Left kidney (tissue), 8 donors: ENCODE measurements at places on chromosomes 4 and X. TPM values are rescaled to one million over a fixed set of nuclear protein-coding genes. Genes with fewer than 3 reads are reported as not detected.

Gene SEC31A
- polyA plus RNA-seq, result 286 TPM

- DNase-seq, result no peak
Measured at GRCh38 chr4:168833881-168834280, 176.2 kb downstream of the CBR4 start.

GRCh38 chr4:81214144-81214880 lies 710 bp downstream of the PRKG2 start:
- DNase-seq, result no peak

- no peak for DNase-seq
Measured at GRCh38 chrX:47166126-47166525, 21.1 kb downstream of the RBM10 start.

GRCh38 chr4:42515156-42515884 lies 118.0 kb downstream of the SHISA3 start:
- DNase-seq, result no peak

Gene ANOS1
- polyA plus RNA-seq, result 10.3 TPM

Gene KIAA1210
- polyA plus RNA-seq, result 1.5 TPM

DNA sequence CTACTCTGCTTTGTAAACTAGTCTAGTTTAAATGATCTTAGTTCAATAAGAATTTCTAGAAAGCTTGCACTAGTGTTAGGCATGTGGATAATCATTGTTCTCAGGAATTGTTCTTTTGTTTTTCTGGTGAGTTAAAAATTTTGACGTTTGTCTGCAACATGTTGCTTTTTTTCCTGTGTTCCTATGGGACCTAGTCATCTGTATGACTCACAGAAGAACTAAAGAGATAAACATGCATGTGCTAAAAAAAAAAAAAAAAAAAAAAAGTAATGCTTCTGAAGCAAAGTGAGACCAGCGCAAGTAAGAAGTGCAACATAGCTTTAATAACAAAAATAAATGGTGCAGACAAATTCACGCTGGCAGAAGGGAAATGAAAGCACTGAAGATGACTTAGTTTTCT lies 471.2 kb downstream of the IQCM start:
- DNase-seq, result no peak

DNA sequence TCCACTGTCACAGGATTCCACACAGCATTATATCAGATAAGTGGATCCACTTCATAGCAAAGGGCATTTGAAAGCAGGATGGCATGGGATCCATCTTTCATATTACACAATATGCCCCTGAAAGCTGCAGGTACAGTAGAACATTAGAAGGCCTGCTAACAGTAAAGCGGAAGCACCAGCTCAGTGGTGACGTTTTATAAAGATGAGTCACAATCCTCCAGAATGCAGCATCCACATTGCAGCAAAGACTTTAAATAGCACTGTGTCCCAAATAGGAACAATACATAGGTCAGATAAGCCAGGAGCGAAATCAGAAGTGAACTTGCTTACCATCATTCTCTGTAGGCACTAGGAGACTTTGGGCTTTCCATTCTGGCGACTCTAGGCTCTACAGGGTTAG lies 609.5 kb upstream of the FAT1 start:
- DNase-seq, result no peak

DNA sequence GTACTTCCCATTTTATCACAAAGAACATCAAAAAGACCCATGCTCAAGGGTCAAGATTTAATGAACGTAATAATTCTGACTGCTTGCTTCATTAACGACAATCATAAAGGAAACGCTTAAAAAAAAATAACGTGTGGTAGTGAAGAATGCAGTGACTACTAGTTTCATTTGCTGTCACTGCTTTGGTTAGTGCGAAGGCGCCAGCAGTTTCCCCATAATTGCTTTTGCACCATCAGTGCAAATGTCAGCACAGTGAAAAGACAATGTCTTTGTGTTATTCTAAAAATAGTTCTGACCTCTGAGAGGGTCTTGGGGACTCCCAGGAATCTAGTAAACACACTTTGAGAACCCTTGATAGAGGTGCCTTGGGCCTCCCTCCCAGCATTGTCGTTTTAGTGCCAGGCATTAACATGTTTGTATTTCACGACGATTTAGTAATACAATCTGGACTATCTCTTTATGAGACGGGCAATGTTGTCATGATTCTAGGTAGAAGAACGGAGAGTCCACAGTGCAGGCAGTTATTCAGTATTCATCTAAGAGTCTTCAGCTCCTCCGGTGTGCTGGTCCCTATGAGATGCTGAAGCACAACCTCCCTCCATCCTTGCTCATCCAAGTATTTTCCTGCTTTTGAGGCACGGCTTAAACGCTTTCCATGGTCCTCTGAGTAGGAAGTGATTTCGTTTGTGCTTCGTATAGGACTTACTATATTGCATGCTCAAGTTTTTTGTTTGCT lies 71.0 kb downstream of the AFF1 start:
- no peak for DNase-seq

Gene SPANXA1
- not detected for polyA plus RNA-seq

DNA sequence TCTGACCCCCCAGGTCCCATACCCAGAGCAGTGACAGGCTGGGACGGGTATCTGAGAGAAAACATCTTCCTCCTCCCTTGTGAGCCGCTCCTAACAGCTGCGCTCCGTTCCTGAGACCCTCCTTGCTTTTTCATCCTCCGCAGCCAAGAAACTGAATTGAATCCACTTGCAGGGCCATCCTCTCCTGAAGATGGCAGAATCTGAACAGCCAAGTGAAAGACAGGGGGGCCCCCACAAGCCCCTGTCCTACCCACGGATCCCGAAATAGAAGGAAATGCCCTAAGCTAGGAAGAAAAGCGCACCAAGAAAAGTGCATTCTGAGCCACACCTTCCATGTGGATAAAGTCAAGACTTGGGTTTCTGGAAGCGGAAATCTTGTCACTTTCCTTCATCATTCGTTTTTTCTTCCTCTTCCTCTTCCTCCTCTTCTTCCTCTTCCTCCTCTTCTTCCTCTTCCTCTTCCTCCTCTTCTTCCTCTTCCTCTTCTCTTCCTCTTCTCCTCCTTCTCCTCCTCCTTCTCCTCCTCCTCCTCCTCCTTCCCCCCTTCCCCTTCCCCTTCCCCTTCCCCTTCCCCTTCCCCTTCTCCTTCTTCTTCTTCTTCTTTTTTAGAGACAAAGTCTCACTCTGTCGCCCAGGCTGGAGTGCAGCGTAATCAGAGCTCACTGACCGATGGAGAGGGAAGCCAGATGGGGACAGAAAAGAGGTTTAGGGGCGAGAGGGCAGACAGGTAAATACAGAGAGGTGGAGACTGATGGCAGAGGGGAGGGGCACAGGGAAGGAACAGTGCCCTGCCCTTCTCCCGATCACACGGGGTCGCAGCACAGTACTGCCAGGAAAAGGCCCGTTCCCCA lies 86.0 kb upstream of the WWC2 start:
- no peak for DNase-seq

Gene F8A2
- polyA plus RNA-seq, result not detected

- no peak for DNase-seq
Measured at GRCh38 chr4:138639018-138639741, 376.4 kb upstream of the NOCT start.

DNA sequence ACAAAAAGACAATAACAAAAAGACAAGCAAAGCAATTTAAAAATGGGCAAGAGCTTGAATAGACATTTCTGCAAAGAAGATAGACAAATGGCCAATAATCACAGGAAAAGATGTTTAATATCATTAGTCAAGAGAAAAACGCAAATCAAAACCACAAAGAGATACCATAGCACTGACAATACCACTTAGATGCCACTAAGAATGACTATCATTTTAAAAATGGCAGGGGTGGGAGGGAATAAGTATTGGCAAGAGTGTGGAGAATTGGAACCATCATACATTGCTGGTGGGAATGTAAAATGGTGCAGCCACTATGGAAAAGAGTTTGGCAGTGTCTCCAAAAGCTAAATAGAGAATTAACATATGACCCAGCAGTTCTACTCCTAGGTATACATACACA lies 15.1 kb upstream of the EXOC1 start:
- no peak for DNase-seq

Gene RAB33A
- polyA plus RNA-seq, result 0.52 TPM

Gene DOK7
- 1.5 TPM for polyA plus RNA-seq

Gene ADH7
- polyA plus RNA-seq, result not detected

GRCh38 chr4:168924667-168925066 lies 85.4 kb downstream of the CBR4 start:
- no peak for DNase-seq

Gene DMP1
- polyA plus RNA-seq, result 0.07 TPM

DNA sequence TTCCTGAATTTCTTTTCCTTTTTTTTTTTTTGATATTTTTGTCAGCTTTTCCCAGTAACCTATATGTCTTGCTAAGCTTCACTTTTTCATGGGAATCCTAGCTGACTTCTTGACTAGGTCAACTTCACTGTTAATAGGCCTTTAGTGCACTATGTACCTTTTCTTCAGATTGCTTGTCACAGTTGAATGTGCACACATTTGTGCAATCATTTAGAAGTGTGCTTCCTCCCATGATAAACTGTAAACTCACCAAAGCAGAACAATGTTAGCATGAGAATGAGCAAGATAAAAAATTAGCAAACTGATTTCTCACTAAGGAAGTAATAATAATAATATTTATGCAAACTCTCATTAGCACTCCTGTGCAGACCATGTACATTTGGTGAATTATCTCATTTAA lies 173.2 kb downstream of the PABPC4L start:
- DNase-seq, result no peak

DNA sequence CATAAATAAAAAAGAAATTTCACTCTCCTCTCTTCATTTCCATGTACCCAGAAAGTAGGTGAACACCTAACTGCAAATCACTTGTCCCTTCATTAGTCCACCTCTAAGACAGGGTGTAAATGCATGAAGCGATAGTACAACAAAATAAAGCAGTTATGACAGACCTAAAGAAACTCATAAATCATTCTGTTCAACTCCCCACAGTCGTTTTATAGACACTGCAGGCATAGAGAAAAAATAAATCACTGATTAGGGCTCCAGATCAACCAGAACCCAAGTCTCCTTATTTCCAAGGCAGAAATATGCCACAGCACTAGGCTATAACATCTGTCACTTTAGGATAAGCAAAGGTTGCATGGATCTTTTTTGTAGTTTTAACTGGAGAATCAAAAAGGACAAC lies 3.0 kb downstream of the RASGEF1B start:
- DNase-seq, result no peak

GRCh38 chr4:110005461-110006056 lies 92.9 kb downstream of the EGF start:
- peak; percentile 81 for DNase-seq

DNA sequence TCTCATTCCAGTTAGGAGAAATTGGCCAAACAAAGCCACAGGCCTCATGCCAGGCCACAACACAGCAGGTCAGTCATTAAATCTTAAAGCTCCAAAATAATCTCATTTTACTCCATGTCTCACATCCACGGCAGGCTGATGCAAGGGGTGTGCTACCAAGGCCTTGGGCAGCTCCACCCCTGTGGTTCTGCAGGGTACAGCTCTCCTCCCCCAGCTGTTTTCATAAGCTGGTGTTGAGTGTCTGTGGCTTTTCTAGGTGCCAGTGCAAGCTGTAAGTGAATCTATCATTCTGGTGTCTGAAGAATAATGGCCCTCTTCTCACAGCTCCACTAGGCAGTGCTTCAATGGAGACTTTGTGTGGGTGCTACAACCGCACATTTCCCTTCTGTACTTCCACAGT lies 949.2 kb downstream of the TECRL start:
- DNase-seq, result no peak

- DNase-seq, result peak; percentile 29
Measured at GRCh38 chr4:56786955-56787354, 34.5 kb downstream of the SPINK2 start.

- no peak for DNase-seq
Measured at GRCh38 chrX:68978655-68979054, 149.8 kb downstream of the EFNB1 start.

Gene ASB12
- polyA plus RNA-seq, result 0.53 TPM

DNA sequence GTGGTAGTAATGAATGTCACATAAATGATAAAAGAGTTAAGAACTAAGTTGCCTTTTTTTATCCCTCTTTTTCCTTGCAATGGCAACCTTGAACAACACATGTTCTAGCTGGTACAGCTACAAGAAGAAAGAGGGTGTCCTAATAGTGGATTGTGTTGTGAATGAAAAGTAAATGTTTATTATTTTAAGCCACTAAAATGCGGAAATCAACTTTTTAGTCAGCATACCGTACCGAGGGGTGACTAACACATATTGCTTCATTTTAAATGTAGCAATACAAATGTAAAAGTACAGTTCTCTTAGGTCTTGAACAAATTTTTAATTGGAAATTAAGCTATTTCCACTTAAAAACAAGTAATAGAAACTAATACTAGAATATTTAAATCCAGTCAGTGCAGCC lies 17.7 kb upstream of the AP1AR start:
- no peak for DNase-seq

Gene NLGN3
- polyA plus RNA-seq, result 5.1 TPM

DNA sequence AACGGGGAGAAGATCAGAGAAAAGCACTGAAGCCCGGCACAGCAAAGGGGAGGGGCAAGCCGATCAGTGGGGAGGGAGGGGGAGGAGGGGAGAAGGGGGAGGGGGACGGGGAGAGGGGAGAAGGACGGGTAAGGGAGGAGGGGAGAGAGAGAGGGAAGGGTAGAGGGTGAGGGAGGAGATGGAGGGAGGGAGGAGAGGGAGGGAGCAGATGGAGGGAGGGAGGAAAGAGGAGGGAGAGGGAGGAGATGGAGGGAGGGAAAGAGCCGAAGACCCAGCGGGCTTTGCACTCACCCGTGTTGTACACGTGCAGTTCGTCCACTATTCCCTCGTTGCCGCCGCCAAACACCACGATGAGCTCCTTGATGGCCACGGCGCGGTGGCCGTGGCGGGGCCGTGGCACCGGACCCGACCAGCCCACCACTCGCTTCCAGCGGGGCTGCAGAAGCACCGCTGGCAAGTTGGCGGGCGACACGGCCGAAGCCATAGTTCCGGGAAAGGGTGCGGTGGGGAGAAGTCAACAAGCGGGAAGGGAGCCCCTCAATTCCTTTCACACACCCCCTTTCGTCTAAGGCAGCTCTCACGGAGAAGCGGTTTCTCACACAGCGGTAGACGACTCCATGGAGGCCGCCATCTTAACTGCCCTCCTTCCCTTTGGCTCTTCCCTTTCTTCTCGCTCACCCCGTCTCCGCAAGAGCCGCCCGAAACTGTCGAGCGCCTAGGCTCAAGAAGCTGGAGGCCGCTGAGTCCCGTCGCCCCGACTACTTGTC lies 1.1 kb downstream of the HCFC1 start:
- peak; percentile 53 for DNase-seq
